ENCODE measurements at places on chromosomes 5 and 9.
A peak's percentile ranks its signal among the peaks of the same experiment; 100 is the strongest.

DNA sequence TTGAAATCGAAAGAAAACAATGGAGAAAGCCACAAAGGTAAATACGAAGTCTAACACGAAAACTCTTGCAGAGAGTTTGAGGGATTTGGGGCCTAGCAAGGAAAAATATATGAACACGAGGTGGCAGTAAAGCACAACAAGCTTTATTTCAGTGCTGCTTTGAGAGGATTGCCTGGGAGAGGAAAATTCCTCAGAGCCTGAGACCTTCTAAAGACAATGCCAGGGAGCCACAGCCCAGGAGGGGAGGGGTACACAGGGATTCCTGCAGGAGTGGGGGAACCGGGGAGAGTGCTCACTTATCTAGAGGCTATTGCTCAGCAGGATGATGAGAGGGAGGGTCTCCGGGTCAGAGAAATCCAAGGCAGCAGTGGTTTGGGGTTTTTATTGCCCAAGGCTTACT is 134.9 kb upstream of the ADCY2 start:
- no peak for DNase-seq

DNA sequence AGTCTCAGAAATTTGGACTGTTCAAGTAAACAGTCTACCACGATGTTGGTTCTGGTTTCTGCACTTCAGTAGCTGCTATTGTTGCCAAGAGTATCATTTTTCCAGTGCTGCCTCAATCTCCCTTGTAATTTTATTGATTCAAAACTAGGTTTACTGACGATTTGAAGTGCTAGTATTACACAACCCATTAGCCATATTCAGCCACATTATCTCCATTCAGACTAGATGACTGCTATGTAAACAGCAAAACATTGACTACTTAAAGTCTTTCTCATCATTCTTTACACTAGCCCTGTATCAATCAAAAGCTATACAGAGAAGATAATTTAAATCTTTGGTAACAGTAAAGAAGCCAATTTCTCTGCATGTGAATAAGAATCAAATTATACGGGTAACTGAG is 102.0 kb upstream of the TSLP start:
- no peak for DNase-seq

- DNase-seq: no peak
These were observed 141.2 kb downstream of the TRIM36 start for GRCh38 chr5:115028557-115028956.

DNA sequence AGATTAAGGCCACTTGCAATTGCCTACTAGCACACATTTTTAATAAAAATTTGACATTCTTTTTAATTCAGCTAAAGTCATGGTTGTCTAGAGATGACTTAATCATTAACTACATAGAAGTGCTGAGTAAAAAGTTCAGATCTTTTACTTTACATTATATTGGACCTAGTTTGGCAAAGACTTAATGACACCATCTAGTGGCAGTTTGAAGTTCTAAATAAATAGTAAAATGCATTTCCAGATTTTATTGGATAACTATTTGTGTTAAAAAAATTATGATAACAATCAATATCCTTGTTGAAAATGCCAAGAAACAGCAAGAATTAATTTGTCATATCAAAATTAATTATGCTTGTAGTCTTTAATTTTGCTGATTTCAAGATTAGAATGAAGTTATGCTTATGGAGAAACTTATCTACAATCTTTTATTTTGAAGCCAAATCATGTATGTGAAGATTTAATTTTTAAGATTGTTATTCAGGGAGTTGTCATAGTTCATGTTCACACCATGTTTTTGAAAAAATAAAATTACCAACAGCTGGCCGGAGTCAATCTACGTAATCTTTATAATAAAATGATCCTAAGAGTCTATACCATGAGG is 69.6 kb upstream of the PJA2 start:
- DNase-seq: no peak

DNA sequence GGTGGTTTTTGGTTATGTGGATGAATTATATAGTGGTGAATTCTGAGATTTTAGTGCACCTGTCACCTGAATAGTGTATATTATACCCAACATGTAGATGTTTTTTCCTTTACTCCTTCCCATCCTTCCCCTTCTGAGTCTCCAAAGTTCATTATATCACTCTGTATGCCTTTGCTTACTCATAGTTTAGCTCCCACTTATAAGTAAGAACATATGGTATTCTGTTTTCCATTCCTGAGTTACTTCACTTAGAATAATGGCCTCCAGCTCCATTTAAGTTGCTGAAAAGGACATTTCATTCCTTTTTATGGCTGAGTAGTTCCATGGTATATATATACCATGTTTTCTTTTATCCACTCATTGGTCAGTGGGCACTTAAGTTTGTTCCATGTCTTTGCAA is 161.6 kb upstream of the CD180 start:
- no peak for DNase-seq

GRCh38 chr5:101160002-101160401 is 256.9 kb upstream of the ST8SIA4 start:
- no peak for DNase-seq

GRCh38 chr9:18947892-18948339 is 85.1 kb downstream of the SAXO1 start:
- no peak for DNase-seq

- DNase-seq: no peak
These were observed 4.1 kb upstream of the NDFIP1 start for GRCh38 chr5:142104491-142104890.

GRCh38 chr5:140549237-140550144 is 2.0 kb downstream of the EIF4EBP3 start:
- no peak for DNase-seq

DNA sequence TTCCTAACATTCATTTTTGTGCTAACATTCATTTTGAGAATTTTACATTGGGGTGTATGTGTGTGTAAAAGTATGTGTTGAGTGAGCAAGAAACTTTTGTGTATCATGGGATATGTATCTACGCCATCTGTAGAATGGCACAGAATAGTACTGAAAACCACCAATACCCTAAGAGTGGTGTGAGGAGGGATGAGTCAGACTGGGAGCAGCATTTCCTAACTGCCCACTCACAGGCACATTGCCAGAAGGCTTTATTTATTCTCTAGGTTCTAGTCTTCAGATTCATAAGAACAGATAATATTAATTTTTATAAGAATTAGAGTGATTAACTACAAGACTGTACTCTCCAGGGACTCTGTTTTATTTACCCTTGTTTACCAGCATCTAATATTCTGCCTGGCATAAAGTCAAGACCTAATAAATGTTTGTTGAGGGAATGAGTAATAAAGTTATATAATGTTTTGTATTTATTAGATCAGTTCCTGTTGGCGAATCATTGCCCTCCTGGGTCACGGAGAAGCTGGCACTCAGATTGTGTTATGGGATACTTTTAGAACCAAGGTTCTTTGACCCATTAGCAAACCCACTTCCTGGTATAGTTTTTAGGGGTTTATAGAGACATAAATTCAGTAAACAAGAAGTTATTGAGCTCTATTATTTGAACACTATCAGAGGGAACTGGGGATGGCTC is 159.1 kb upstream of the PPP2R2B start:
- DNase-seq: no peak

- no peak for DNase-seq
These were observed 58.4 kb downstream of the OR2K2 start for GRCh38 chr9:111271481-111272080.

- no peak for DNase-seq
These were observed 868 bp downstream of the KDM4C start for GRCh38 chr9:6758498-6759184.

GRCh38 chr9:91422758-91423711 is 597 bp downstream of the NFIL3 start:
- DNase-seq: no peak

- DNase-seq: no peak
These were observed 140.8 kb upstream of the OTULINL start for GRCh38 chr5:14440582-14441431.

- DNase-seq: no peak
These were observed 9.3 kb upstream of the ANKDD1B start for GRCh38 chr5:75601996-75602395.

GRCh38 chr5:32076699-32077695 is 97.1 kb downstream of the GOLPH3 start:
- DNase-seq: peak; percentile 15

- DNase-seq: no peak
These were observed 128.3 kb upstream of the CCNH start for GRCh38 chr5:87541033-87541432.

DNA sequence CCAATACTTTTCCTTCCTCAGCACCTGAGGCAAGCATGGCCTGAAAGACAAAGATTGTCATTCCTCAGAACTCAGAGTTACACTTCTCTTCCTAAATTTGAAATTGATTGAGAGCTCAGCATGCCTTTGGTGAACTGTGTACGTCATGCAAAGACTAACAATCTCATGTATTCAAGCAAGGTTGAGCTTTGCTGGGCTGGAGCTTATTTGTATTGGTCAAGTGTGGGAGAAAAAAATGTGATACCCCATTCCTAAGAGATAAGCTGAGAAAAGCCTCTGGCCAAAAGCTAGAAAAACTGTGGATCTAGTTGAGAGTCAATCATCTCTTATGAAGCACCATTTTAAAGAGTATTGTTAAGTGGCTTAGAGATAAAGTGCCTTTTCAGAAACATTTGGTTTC is 392.2 kb downstream of the RASEF start:
- DNase-seq: no peak

DNA sequence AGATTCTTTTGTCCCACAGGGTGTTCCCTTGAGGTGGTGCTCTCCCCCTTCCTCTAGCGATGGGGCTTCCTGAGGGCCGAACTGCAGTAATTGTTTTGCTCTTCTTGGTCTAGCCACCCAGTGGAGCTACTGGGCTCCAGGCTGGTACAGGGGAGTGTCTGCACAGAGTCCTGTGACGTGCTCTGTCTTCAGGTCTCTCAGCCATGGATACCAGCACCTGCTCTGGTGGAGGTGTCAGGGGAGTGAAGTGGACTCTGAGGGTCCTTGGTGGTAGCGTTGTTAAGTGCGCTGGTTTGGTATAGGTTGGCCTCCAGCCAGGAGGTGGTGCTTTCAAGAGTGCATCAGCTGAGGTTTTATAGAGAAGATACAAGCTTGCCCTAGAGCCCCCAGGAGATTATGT is 20.4 kb upstream of the CEP72 start:
- no peak for DNase-seq

DNA sequence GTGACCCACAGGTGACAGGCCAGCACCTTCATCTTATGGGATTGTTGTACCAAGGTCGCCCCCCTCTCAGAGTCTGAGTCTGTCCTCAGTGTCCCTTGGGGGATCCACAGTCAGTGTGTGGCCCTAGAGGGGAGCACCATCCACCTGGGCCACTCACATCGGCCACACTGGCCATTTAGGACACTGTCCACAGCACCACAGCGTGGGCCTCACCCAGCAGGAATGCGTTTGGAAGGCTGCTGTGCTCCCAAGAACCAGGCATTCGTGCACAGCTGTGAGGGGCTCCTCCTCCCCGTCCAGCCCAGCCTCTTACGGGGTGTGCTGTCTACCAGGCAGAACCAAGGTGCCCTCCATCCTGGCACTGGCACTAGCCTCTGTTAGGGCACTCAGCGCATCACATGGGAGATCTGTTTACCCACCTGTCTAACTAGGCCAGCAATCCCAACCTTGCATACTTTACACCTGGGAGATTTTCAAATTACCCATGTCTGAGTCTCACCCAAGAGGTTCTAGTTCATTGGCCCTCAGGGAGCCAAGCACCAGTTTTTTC is 24.5 kb upstream of the UBE2QL1 start:
- no peak for DNase-seq
